ENCODE measurements at places on chromosomes 3 and 15. TPM values are rescaled to one million over a fixed set of nuclear protein-coding genes. Genes with fewer than 3 reads are reported as not detected.

DNA sequence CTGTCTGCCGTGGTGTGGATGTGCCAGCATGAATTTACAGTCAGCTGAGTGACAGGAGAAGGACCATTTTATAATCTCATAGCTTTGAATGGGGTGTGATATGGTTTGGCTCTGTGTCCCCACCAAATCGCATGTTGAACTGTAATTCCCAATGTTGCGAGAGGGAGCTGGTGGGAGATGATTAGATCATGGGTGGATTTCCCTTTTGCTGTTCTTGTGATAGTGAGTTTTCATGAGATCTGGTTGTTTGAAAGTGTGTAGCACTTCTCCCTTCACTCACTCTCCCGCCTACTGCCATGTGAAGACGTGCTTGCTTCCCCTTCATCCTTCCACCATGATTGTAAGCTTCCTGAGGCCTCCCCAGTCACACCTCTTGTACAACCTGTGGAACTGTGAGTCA lies 111.9 kb upstream of the CHD2 start:
- no peak for DNase-seq

The GREM1 gene
- not detected for total RNA-seq

The IL17RD gene
- 10.2 TPM for total RNA-seq

DNA sequence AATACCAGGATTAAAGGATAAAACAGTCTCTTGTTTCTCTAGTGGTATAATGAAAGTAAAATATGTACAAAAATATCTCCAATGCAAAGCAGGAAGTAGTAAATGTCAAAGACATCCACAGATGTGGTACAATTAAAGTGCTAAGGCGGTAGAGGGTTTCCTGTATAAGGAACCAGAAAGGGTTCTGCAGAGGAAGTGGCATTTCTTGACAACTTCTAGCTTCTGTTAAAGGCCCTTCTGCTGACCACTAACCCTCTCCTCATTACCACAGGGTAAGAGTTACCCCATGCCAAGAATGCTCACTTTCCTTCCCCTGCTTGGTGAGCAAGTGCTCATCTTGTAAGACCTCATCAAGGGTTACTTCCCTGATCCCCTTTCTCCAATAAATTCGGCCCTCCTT lies 883.6 kb upstream of the NR2F2 start:
- no peak for DNase-seq

The MST1R gene
- total RNA-seq, result 2.4 TPM

DNA sequence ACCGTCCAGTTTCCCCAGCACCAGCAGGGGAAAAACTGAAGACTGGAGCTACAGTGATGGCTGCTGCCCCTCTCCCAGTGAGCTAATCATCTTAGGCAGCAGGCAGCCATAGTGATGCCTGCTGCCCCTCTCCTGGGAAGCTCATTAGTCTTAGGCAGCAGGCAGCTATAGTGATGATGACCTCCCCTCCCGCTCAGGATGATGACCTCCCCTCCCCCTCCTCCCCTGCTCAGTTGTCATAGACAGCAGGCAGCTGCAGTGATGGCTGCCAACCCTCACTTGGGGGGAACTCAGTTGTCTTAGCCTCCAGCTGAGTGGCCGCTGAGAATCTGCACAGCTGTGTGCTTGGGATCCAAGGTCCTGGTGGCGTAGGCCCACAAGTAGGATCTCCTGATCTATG lies 80.9 kb upstream of the MANF start:
- no peak for DNase-seq

- DNase-seq, result no peak
These were observed 95.6 kb downstream of the DHX36 start for GRCh38 chr3:154228561-154229216.

Data from tibial nerve (tissue), 4 donors.